H1 (cell line): ENCODE measurements at places on chromosomes 13 and 19. TPM values are rescaled to one million over a fixed set of nuclear protein-coding genes. Genes with fewer than 3 reads are reported as not detected.

DNA sequence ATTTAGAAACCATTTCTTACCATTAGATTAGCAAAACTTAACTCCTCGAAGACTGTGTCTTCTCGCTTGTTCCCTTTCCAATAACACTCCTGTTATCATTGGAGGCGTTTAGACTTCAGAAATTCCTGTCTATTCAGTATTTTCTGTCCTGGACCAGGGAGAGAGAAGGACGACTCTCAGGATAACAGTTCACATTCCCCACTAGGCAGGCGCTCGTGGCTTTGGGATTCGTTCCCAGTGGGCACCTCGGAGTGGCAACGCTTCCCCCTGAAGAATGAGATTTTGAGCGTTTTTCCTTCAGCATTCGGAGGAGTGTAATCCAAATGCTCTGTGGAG is 429 bp upstream of the ZNF225 start:
- no peaks in the 10 kb centered on the region for H3K4me1 ChIP-seq
- no peaks in the 10 kb centered on the region for H3K36me3 ChIP-seq
- peak overlapping the region; percentile 56 for H3K27ac ChIP-seq
- H3K27me3 ChIP-seq, result no peaks in the 10 kb centered on the region
- DNase-seq, result no peak
- peak overlapping the region; percentile 100 for H3K4me3 ChIP-seq

GRCh38 chr13:27772651-27773425 is 19.4 kb upstream of the GSX1 start:
- H3K36me3 ChIP-seq, result no peaks in the 10 kb centered on the region
- DNase-seq, result no peak
- no peak overlapping the region for H3K27ac ChIP-seq
- no peaks in the 10 kb centered on the region; the same call in 1 of the 2 replicates for H3K4me1 ChIP-seq

GRCh38 chr19:31548941-31549340 is 199.7 kb upstream of the TSHZ3 start:
- H3K27me3 ChIP-seq, result no peaks in the 10 kb centered on the region
- peaks cover 2% of the 10 kb centered on the region for H3K4me1 ChIP-seq

DNA sequence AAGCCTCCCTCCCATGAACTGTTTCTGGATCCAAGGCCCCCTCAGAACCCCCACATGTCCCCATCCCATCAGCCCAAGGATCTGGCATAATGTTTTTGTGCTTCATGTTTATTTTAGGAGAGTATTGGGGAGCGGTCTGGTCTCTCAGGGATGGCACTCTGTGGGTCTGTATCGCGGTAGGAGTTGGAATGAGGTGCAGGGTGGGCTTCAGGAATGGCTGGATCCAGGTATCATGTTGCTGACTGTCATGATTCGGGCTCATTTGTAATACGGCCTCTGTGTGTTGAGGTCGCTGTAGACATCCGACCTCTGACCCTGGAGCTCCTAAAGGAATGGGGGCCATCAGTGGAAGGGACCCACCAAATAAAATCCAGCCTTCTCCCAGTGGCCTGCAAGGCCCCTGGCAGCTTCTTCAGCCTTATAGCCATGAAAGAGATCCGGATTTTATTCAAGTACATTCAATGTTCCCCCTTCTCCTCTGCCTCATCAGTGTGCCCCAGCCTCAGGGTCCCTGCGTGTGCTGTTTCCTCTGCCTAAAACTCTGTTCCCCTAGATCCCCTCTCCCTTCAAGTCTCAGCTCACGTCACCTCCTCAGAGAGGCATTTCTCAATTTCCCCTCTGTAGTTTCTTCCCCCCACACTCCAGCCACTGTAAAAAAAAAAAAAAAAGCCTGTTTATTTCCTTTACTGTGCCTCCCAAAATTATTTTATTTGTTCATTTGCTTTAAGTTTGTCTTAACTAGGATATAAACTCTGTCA is 2.2 kb downstream of the HCST start:
- no peaks in the 10 kb centered on the region for H3K36me3 ChIP-seq
- H3K4me3 ChIP-seq, result no peak overlapping the region
- H3K27ac ChIP-seq, result no peak overlapping the region
- DNase-seq, result no peak
- no peaks in the 10 kb centered on the region for H3K4me1 ChIP-seq

GRCh38 chr13:24134231-24134630 is 26.3 kb upstream of the SPATA13 start:
- H3K36me3 ChIP-seq, result no peaks in the 10 kb centered on the region
- no peaks in the 10 kb centered on the region for H3K4me1 ChIP-seq
- H3K27ac ChIP-seq, result no peak overlapping the region
- no peaks in the 10 kb centered on the region for H3K27me3 ChIP-seq
- no peak for DNase-seq
- no peak overlapping the region for H3K4me3 ChIP-seq

DNA sequence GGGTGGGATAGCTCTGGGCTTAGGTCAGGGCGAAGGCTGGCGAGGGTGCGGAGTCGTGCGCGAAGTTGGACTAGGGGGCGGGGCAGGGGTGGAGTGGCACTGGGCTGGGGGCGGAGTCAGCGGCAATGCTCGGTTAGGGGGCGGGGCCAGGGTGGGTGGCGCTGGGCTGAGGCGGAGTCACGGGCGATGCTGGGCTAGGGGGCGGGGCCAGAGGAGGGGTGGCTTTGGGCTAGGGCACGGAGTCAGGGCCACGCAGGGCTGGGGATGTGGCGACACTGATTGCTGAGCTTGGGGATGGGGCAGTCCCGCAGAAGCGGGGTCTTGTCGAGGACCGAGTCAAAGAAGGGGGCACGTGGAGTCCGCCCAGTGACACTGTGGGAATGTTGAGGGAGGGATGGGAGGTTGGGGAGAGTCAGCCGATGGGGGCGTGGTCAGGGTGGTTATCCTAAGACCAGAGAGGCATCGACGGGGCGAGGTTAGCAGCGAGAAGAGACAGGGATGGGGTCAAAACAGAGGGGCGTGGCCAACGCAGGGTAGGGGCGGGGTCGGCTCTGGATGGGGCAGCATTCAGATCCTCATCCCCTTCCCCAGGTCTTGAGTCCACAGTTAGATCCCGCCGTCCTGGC is 8.7 kb downstream of the HOMER3 start:
- peak; percentile 95 for DNase-seq
- peaks cover 9% of the 10 kb centered on the region for H3K36me3 ChIP-seq
- H3K4me3 ChIP-seq, result peak overlapping the region; percentile 33
- no peaks in the 10 kb centered on the region for H3K4me1 ChIP-seq
- no peak overlapping the region for H3K27ac ChIP-seq

- H3K27ac ChIP-seq, result no peak overlapping the region
- no peak overlapping the region for H3K4me3 ChIP-seq
- no peaks in the 10 kb centered on the region for H3K4me1 ChIP-seq
- H3K36me3 ChIP-seq, result no peaks in the 10 kb centered on the region
- no peaks in the 10 kb centered on the region for H3K27me3 ChIP-seq
Measured at GRCh38 chr13:35179494-35179893, 237.4 kb downstream of the NBEA start.

GRCh38 chr19:38196948-38197656 is 26.9 kb downstream of the DPF1 start:
- H3K27me3 ChIP-seq, result no peaks in the 10 kb centered on the region
- H3K4me3 ChIP-seq, result no peak overlapping the region
- no peaks in the 10 kb centered on the region for H3K4me1 ChIP-seq
- DNase-seq, result no peak
- H3K36me3 ChIP-seq, result no peaks in the 10 kb centered on the region; the same call in 1 of the 2 replicates

DNA sequence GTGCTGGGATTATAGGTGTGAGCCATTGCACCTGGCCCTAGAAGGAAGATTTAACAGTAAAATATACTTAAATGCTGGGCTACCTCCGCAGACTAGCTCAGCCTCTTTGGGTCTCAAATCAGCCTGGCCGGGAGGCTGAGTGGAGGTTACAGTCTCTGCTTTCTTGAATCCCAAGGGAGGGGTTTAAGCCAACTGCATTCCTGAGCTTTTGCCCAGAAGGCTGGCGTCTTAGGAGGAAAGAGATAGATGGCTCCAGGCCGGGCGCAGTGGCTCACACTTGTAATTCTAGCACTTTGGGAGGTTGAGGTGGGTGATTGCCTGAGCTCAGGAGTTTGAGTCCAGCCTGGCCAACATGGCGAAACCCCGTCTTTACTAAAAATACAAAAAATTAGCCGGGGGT is 623 bp upstream of the C5AR1 start:
- no peak overlapping the region for H3K4me3 ChIP-seq
- H3K36me3 ChIP-seq, result no peaks in the 10 kb centered on the region
- no peaks in the 10 kb centered on the region; the same call in 1 of the 2 replicates for H3K4me1 ChIP-seq
- no peak overlapping the region for H3K27ac ChIP-seq

DNA sequence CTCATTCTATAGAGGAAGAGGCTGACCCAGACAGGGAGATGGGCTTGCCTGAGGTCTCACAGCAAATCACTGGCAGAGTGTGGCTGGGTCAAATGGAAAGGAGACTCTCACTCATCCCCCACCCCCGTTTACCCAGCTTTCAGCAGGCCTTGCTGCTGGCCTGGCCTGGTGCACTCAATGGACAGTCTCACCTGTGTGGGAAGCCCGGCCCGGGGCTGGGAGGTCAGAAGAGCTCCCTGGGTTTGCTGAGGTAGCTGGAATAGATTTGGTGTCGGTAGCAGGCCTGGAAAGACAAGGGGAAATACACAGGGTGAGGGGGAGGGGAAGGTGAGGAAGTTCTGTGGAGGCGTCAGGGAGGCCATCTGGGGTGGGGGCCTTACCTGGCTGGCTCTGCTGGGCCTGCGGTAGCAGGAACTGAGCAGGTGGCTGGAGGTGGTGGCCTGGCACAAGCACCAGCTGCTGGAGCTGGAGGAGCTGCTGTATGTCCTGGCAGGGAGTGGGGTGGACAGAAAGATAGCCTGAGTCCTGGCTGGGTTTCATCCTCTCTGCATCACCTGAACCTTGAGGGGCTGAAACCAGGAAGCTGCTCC is 23.5 kb downstream of the ZNF574 start:
- no peaks in the 10 kb centered on the region for H3K36me3 ChIP-seq
- no peak overlapping the region for H3K4me3 ChIP-seq
- H3K4me1 ChIP-seq, result no peaks in the 10 kb centered on the region

GRCh38 chr19:17751912-17752273 is 616 bp downstream of the FCHO1 start:
- H3K4me1 ChIP-seq, result peaks cover 2% of the 10 kb centered on the region
- H3K27ac ChIP-seq, result no peak overlapping the region

DNA sequence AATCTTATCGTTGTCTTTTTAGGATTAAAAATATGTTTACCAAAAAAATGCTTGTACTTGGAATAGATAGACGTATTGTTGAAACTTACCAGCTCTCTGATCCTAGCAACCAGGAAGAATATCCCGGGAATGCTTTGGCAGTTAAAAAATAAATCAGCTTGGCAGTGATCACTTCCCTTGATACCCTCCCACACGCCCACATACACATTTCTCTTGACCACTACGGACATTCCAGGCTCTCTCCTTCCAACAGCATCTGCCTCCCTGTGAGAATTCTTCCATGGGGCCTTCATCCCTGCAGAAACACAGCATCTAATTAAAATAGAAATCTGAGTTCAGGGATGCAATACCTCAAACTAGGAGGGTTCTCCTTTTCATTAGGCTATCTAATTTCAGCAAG is 57.9 kb downstream of the THSD1 start:
- H3K27ac ChIP-seq, result no peak overlapping the region
- no peaks in the 10 kb centered on the region for H3K4me1 ChIP-seq
- DNase-seq, result no peak
- H3K4me3 ChIP-seq, result no peak overlapping the region
- H3K27me3 ChIP-seq, result no peaks in the 10 kb centered on the region
- H3K36me3 ChIP-seq, result no peaks in the 10 kb centered on the region

DNA sequence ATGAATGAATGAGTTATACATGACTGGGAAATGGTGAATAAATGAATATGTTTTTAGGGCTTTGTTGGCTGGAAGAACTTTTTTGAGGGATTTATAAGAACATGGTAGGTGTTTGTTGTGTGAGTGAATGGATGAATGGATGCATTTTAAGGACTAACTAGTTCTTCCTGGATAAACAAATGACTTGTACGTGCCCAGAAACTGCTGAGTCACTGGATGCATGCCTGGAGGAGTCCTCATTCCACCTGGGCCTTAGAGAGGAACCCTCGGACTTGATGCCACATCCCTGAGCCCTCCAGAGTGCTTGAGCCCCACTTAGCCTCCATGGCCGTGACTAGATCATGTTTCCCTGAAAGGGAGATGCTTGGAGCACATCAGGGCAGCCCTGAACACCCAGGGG is 153.4 kb downstream of the DPF1 start:
- no peak overlapping the region for H3K27ac ChIP-seq
- H3K27me3 ChIP-seq, result no peaks in the 10 kb centered on the region

GRCh38 chr13:52701728-52702465 is 37.7 kb downstream of the CNMD start:
- H3K36me3 ChIP-seq, result peaks cover 7% of the 10 kb centered on the region; the same call in 1 of the 2 replicates
- DNase-seq, result no peak
- H3K27ac ChIP-seq, result no peak overlapping the region
- H3K4me1 ChIP-seq, result no peaks in the 10 kb centered on the region; the same call in 1 of the 2 replicates
- H3K27me3 ChIP-seq, result no peaks in the 10 kb centered on the region
- H3K4me3 ChIP-seq, result no peak overlapping the region

DNA sequence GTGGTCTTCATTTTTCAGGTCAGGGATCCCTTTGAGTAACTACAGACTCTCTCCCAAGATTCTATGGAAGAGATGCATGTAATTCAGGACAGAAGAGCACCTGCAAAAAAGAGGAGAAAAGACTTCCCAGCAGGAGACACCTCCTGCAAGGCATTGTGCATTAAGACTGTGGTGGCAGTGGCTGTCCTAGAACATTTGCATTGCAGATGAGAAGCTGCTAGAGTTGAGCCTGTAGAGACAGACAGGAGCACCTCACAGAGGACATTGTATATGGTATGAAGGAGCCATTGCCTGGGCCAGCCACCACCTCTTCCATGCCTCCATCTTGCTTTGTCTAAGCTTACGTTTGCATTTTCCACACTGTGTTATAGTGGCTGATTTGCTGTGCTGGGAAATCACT is 11.2 kb upstream of the MYO16 start:
- H3K4me1 ChIP-seq, result peaks cover 9% of the 10 kb centered on the region; the same call in 1 of the 2 replicates
- H3K4me3 ChIP-seq, result no peak overlapping the region
- no peak overlapping the region for H3K27ac ChIP-seq
- H3K36me3 ChIP-seq, result no peaks in the 10 kb centered on the region
- H3K27me3 ChIP-seq, result no peaks in the 10 kb centered on the region

GRCh38 chr13:99282264-99283231 is 24.4 kb upstream of the GPR18 start:
- H3K27me3 ChIP-seq, result no peaks in the 10 kb centered on the region
- H3K4me3 ChIP-seq, result no peak overlapping the region
- DNase-seq, result no peak
- H3K27ac ChIP-seq, result no peak overlapping the region

DNA sequence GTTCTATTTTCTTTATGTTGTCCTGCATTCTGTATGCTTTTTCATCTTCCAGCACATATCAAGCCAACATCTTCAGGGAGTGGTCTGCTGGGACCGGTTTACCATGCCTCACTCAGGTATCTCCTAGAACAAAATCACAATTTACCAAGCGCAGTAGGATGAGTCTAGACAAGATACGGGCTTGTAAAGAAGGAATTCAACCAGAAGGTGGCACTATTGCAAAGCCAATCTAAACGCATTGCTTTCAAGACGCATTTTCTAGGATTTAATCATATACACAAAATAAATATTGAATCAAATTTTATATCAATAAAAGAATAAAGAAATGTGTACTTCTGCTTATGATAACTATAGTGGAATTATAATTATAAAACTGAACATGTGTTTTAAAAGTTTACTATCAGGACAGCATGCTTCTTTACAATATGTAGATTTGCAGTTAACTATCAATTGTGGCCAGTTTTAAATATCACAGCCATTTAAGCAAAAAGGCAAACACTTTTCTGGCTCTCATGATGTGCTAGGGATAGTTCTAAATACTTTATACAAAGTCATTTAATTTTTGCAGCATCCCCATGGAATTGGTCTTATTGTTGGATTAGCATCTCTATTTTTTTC is 16.1 kb upstream of the TPP2 start:
- H3K27ac ChIP-seq, result no peak overlapping the region
- H3K27me3 ChIP-seq, result no peaks in the 10 kb centered on the region
- H3K36me3 ChIP-seq, result no peaks in the 10 kb centered on the region
- no peaks in the 10 kb centered on the region for H3K4me1 ChIP-seq
- H3K4me3 ChIP-seq, result no peak overlapping the region

The PROSER1 gene
- 98.6 and 116 TPM in 2 replicates for total RNA-seq

The NLRP5 gene
- not detected in 2 replicates for total RNA-seq

The CCDC70 gene
- not detected in 2 replicates for total RNA-seq

The RUBCNL gene
- total RNA-seq, result 4.9 and 7.2 TPM in 2 replicates

The FFAR2 gene
- not detected in 2 replicates for total RNA-seq

The FPR1 gene
- not detected in 2 replicates for total RNA-seq

The IZUMO2 gene
- total RNA-seq, result 0.94 and 1.7 TPM in 2 replicates
